ENCODE measurements at places on chromosomes 1 and 21. TPM values are rescaled to one million over a fixed set of nuclear protein-coding genes. Genes with fewer than 3 reads are reported as not detected.
A peak's percentile ranks its signal among the peaks of the same experiment; 100 is the strongest.

The XCL1 gene
- total RNA-seq: not detected

The RSBN1 gene
- 9.1 TPM for total RNA-seq

The EDN2 gene
- total RNA-seq: not detected

The FAM72B gene
- total RNA-seq: 6.9 TPM

The BRDT gene
- not detected for total RNA-seq

The HUNK gene
- total RNA-seq: not detected

The RNF187 gene
- 39.4 TPM for total RNA-seq

The H3-3A gene
- 188 TPM for total RNA-seq

The SH3BGR gene
- total RNA-seq: 1.6 TPM

The SMG5 gene
- total RNA-seq: 47.6 TPM

DNA sequence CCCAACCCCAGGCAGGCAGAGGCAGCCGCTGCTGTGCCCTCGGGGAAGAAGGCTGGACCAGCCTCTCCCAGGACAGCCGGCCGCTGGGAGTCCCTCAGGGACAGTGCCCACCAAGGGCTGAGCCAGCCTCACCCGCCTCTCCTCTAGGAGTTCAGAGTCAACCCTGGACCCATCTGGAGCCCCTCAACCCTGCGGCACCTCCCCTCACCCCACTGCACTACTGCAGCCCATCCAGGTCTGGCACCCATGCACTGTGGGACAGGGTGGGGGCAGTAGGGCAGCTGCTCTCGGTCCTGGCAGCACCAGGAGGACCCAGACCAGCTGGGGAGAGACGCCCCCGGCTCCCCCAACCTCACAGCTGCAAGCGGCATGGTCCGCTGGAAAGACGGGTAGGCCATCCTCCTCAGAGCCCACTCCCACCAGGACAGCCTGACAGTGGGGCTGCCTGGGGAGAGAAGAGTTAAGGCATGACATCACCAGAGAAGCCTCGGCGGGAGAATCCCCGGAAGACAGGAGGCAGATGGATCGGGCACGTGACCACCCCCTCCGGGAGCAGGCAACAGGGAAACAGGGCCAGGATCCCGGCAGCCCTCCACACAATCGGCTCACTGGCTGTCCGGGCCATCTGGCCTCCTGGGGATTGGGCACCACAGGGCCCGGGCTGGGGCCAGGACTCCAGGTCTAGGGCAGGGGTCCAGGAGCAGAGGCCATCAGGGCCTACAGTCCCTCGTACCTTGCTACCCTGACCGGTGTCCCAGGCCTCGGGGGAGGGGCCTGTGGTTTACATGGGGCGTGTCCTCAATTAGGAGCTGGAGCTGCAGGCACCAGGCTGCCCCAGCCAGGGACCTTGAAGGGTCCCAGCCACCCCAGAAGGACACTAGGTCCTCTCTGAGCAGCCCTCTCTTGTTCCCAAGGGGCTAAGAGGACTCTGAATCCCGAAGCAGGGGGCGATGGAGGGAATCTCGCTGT is 3.1 kb downstream of the ACAP3 start:
- no peak for DNase-seq

DNA sequence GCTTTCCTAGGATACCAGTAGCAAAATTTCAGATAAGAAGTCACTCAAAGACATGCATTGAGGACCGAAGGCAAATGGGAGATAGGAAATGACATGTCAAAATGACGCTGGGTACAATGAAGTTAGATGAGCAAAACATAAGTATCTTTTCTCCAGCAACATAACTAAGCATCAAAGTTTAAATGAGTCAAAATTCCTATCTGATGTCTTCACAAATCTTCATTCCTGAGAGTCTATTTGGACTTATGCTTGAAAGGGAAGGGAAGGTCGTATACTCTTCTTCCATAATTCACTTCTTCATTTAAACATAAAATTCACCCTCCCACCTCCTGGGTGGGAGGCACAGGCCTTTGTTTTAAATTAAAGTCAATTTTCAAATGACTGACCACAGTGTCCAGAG is 4.1 kb upstream of the TMEM81 start:
- no peak for DNase-seq

DNA sequence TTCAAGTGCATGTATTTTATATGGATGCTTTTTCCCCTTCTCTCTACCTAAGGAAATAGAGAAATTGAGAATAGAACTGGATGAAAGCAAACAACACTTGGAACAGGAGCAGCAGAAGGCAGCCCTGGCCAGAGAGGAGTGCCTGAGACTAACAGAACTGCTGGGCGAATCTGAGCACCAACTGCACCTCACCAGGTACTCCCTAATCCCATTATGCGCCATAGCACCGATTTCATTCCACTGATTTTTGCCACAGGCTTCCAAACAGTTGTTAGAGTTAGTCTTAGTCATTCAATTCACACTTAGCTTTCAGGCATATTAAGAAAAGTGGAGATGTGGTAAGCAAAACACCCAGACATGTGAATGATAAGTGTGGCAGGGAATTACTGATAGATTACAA is 122.8 kb downstream of the SDCCAG8 start:
- DNase-seq: no peak

- DNase-seq: no peak
Measured at GRCh38 chr1:169941982-169942830, 48.5 kb upstream of the SCYL3 start.

DNA sequence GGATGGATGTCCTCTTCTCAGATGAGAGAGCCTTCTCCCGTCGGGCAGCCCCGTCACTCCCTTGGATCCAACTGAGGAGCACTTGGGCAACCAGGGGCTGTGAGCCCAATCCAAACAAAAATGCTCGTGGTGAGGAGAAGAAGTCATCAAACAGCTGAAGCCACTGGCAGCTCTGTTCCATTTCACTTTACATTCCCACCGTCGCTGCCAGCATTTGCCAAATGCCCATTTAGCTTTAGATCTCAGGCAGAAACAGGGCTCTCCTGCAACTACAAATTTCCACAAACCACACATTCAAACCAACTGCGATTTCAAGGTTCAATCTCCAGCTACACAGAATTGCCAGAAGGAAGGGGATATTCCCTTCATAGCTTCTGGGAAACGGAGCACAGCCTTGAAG is 634.6 kb downstream of the SMYD3 start:
- DNase-seq: no peak

DNA sequence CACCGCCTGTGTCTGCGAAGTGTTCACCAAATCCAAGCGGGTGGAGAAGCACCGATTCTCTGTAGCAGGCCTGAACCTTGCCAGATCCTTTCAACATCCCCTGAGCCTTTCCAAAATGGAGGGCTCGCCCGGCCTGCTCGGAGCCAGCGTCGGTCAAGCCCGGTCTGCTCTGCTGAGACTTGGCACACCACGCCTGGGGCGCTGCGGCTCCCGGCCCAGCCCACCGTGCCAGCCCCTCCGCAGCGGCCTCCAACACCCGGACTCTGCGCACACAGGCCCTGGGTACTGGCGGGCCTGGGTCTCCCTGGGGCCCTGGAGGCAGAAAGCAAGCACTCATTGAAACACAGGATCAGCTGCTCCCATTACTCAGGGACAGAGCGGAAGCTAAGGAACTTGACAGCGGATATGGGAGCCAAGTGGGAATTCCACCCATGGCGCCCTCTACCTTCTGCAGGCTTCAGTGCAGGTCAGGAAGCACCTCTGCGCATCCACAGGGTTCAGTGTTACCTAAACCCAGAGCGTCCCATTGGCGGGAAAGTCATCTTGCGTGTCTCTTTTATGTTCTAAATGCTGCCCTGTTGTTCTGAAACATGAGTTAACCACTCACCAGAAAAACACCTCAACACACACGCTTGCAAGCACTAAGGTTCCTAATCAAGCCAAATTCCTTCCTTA is 159.9 kb downstream of the ZBTB18 start:
- DNase-seq: no peak

DNA sequence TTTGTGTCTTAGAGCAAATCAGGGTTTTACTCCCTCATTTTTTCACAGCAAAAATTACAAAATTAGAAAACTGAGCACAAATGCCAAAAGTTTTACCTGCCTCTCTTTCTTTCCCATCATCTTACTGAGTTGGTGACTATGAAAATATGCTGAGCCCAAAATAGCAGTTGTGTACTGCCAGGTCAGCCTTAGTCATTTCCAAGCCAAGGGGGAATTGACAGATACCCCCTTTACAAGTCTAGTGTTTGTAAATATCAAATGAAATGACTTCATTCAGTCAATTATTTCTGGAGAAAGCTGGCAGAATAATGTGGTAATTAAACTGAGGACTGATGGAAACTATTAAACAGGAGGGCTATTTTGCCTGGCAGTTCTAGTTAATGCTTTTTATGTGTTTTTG is 11.4 kb upstream of the GORAB start:
- no peak for DNase-seq

GRCh38 chr1:224106568-224107281 is 7.2 kb upstream of the FBXO28 start:
- peak; percentile 36 for DNase-seq

GRCh38 chr1:223453902-223454301 is 60.7 kb downstream of the CCDC185 start:
- no peak for DNase-seq

GRCh38 chr1:153277852-153278251 is 18.4 kb downstream of the LORICRIN start:
- DNase-seq: no peak

DNA sequence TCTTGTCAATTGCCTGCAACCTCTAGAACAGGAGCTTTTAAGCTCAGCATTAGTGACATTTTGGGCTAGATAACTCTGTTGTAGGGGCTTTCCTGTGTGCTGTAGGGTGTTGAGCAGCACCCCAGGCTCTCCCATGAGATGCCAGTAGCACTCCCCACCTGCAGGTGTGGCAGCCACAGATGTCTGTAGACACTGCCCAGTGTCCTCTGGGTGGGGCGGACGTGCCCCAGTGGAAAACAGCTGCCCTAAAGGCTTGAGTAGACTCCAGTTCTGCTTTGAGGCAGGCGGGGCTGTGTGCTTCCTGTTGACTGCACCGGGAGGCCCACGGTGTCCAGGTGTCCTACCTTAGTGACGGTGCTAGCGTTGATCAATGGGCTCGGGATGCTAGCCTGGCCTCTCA is 16.9 kb upstream of the PWP2 start:
- DNase-seq: no peak

DNA sequence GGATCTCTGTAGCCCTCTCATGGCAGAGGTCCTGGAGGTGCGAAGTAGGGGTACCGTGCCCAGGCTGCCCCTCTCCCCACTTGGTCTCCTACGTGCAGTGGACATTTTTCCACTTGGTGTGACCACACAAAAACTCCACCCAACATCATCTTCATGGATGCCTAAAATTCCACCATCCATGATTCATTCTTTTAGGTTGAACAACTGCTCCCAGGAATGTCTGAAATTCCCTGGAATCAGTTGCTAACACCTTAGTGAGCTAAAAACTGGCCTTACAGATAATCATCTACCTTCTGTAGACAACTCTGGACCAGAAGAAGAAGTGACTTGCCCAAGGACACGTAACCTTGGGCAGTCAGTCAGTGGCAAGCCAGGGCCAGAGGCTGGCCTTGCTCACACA is 32.1 kb upstream of the CLIC4 start:
- DNase-seq: no peak

DNA sequence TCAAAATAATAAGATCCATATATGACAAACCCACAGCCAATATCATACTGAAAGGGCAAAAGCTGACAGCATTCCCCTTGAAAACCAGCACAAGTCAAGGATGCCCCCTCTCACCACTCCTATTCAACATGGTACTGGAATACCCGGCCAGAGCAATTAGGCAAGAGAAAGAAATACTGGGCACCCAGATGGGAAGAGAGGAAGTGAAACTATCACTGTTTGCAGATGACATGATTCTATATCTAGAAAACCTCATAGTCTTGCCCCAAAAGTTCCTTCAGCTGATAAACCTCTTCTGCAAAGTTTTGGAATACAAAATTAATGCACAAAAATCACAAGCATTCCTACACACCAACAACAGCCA is 442.7 kb downstream of the PTBP2 start:
- no peak for DNase-seq

GRCh38 chr1:19662313-19662712 is 2.4 kb upstream of the HTR6 start:
- DNase-seq: no peak

DNA sequence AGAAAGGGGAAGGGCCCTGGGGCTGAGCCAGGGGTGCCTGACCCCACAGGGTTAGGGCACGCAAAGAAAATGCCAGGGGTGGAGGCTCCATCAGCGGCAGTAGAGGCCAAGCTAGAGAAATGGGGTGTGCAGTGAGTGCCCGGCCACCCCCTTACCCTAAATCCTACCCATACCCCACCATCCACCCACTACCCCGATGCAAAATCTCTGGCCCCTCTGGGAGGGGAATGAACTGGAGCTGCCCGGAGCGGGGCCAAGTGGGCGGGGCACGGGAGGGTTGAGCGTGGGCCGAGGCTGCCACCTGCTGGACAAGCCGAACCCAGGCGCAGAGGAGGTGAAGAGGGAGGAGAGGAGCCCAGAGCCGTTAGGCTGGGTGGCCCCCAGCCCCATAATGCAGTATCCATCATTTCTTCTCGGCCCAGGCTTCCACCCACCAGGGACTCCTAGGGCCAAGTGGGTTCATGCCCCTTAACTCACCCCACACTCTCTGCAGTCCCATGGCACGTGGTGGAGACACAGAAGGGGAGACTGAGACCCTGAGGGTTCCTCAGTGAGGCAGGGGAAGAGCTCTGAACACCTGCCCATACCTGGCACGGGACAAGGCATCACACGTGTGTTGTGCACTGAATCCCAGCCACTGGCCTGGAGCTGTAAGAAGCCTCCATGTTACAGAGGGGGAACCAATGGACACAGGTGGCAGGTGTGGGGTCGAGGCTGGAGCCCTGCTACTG is 1.4 kb upstream of the C1QC start:
- DNase-seq: no peak

DNA sequence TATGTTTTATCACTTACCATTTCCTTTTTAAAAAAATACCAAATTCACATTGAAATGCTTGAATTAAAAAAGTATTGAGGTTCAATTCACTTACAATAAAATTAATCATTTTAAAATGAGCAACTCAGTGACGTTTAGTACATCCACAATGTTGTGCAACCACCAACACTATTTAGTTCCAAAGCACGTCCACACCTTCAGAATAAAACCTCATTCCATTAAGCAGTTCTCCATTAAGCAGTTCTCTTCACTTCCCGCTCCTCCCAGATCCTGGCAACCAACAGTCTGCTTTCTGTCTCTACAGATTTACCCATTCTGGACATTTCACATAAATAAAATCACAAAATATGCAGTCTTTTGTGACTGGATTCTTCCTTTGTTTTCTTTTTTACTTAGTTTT is 41.3 kb downstream of the GNG4 start:
- no peak for DNase-seq

Data from pulmonary artery endothelial cell (primary cell).